Esophagus squamous epithelium (tissue), 5 donors: ENCODE measurements at places on chromosomes 3 and 15.

DNA sequence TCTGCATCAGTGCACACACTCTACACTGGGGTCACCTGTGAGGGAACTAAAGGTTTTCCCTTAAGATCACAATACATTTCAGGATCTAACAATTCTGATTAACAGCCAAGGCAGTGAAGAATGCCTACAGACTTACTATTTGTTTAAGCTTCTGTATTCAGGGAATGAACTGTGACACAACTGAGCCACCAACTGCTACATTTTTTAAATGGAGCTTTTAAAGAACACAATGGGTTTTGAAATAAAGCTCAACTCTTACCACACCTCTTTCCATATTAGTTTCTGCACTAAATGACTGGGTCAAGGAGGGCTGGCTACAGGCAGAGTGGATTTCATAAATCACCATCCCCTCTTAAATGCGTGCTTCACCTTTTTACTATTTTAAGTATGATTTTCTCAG, 100.2 kb downstream of the TMCC1 start:
- H3K4me1 ChIP-seq, result peaks cover 21% of the 10 kb centered on the region
- no peak for DNase-seq
- H3K36me3 ChIP-seq, result no peaks in the 10 kb centered on the region
- H3K4me3 ChIP-seq, result peak overlapping the region; percentile 38

DNA sequence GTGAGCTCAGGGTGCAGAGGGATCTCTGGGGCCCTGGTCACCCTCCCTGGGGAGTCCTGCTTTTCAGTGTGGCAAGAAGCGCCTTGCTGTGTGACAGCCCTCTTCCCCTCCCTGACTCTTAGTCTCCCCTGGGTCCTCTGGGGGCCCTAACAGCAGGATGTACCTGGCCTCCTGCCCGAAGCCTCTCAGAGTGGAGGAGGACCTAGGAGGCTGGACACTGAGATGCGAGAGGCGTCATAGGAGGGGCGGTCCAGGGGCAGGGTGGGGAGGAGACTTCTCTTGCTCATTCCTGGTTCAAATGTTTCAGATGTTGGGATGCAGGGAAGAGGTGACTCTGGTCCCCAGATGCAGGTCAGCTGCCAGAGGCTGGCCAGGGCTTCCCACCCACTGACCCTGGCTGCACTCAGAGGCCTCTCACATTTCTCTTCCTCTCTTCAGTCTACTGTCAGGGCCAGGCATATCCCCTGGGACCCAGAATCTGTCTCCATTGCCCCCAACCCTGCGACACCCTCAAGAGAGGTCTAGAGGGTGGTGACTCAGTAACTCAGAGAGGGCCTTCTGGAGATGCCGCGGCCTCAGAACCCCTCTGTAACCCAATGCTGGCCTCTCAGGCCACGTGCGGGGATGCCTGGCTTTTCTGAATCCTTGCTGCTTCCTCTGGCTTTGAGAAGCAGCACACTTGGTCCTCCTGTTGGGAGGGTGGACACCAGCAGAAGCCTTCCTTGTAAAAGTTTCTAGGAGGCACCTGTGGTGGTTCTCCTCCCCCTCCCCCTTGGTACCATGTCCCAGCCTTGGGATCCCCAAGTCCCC, 25.9 kb downstream of the SNX33 start:
- peaks cover 29% of the 10 kb centered on the region for H3K4me1 ChIP-seq
- H3K27me3 ChIP-seq, result no peaks in the 10 kb centered on the region
- peak overlapping the region; percentile 80 for H3K27ac ChIP-seq
- DNase-seq, result no peak
- H3K4me3 ChIP-seq, result no peak overlapping the region

DNA sequence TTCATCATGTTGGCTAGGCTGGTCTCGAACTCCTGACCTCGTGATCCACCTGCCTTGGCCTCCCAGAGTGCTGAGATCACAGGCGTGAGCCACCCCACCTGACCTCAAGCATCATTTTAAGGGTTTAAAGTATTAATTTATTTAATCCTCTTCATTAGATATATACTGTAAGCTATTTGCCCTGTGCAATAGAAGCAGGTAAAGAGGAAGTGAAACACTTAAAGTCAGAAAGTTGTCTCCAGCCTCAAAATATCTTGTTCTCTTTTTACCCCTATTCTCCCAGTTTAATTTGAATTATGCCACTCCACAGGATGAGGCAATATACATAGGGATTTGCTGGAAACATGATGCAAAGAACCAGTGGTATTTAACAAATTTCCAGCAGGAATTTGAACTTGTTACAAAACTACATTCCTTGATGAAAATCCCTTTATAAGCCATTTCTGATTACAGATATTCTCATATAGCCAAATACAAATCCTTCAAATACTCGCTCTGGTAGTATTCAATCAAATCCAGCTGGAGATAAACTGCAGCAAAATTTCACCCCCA, 2.0 kb downstream of the NDUFB5 start:
- H3K27me3 ChIP-seq, result no peaks in the 10 kb centered on the region
- H3K4me1 ChIP-seq, result peaks cover 23% of the 10 kb centered on the region
- peaks cover under 1% of the 10 kb centered on the region for H3K36me3 ChIP-seq
- H3K27ac ChIP-seq, result no peak overlapping the region

GRCh38 chr3:59573911-59574310, 524.1 kb upstream of the CFAP20DC start:
- peaks cover 7% of the 10 kb centered on the region for H3K27me3 ChIP-seq
- H3K4me1 ChIP-seq, result no peaks in the 10 kb centered on the region
- no peak overlapping the region for H3K27ac ChIP-seq
- H3K36me3 ChIP-seq, result no peaks in the 10 kb centered on the region
- DNase-seq, result no peak
- no peak overlapping the region for H3K4me3 ChIP-seq

DNA sequence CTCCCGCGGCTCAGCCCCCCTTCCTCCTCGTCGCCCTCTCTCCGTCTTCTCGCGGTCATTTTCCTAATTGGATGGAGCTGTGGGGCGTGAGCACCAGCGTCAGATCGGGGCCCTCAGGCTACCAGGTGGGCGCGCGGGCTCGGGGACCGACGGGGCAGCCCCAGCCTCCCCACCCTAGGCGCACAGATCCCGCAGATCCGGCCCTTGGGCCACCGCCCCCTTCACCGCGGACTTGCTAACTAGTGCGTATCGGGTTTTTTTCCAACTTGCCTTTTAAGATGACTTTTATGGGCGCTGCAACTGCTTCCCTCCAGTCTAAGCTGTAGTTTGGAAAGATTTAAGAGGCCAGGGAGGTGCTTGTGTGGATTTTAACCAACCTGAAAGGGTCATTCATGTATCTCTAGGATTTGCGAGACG, 1.3 kb downstream of the ZNF710 start:
- peaks cover 56% of the 10 kb centered on the region for H3K4me1 ChIP-seq
- H3K27ac ChIP-seq, result peak overlapping the region; percentile 89
- no peaks in the 10 kb centered on the region for H3K27me3 ChIP-seq
- H3K4me3 ChIP-seq, result peak overlapping the region; percentile 73

GRCh38 chr15:101657968-101658784, 6.0 kb upstream of the TM2D3 start:
- DNase-seq, result no peak
- H3K4me1 ChIP-seq, result peaks cover 3% of the 10 kb centered on the region
- H3K27me3 ChIP-seq, result no peaks in the 10 kb centered on the region
- H3K36me3 ChIP-seq, result peaks cover 63% of the 10 kb centered on the region
- H3K27ac ChIP-seq, result no peak overlapping the region
- no peak overlapping the region for H3K4me3 ChIP-seq

GRCh38 chr3:106341586-106342162, 472.9 kb upstream of the CBLB start:
- no peaks in the 10 kb centered on the region for H3K4me1 ChIP-seq
- H3K36me3 ChIP-seq, result no peaks in the 10 kb centered on the region
- H3K27me3 ChIP-seq, result no peaks in the 10 kb centered on the region
- no peak overlapping the region for H3K27ac ChIP-seq

DNA sequence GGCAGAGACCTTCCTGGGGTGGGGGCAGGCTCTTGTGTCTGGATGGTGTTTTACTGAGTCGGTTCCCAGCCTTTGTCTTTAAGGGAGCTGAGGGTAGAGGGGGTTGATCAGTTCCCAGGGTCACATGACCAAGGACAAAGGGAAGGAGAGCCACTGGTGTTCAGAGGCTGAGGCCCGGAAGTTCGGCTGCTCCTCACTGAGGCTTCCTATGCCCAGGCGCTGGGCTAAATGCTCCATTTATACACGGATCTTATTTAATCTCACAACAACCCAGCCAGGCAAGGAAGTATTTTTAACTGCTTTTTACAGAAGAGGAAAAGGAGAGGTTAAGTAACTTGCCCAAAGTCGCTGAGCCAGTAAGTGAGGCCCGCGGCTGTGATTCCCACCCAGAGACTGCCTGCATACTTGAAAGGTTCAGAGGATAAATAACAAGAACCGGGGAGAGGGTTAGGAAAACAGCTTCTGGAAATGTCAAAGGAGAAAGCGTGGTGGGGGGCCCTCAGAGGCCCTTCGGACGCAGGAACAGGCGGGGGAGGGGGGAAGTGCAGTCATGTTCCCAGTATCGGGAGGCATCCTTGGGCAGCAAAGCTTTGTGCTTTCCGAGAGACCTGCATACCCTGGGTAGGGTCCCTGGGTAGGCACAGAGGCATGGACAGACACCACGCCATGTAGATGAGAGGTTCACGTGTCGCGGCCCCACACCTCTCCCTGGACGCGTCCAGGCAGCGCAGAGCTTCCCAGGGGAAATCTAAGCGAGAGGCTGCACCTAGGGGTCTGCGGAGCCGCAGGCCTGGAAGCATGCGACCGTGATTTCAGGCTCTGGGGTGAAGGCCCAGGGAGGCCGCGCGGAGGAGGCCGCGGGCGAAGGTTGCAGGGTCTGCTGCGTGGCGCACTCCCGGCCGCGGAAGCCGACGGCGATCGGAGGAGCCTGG, 21.3 kb downstream of the EPHB3 start:
- peaks cover 12% of the 10 kb centered on the region for H3K36me3 ChIP-seq
- H3K4me1 ChIP-seq, result peaks cover 24% of the 10 kb centered on the region
- H3K4me3 ChIP-seq, result peak overlapping the region; percentile 36
- no peaks in the 10 kb centered on the region for H3K27me3 ChIP-seq
- no peak for DNase-seq

DNA sequence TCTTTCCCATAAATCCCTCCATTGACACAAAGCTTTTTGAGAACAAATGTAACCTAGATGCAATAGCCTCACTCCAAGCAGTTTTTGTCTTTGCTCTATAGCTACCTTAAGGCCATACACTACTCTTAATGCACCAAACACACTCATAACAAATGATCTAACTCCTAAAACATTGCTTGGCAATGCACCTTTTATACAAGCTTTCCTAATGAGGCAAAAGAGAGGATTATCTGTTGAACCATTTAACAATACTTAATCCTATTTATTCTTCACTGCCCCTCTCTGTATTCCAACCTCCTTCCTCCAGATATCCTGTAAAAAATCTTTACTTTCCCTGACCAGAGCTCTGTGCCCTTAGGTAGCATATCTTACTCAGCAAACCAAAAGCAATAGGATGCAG, 558.1 kb upstream of the MDFIC2 start:
- H3K27ac ChIP-seq, result no peak overlapping the region
- H3K27me3 ChIP-seq, result no peaks in the 10 kb centered on the region
- H3K4me1 ChIP-seq, result no peaks in the 10 kb centered on the region

DNA sequence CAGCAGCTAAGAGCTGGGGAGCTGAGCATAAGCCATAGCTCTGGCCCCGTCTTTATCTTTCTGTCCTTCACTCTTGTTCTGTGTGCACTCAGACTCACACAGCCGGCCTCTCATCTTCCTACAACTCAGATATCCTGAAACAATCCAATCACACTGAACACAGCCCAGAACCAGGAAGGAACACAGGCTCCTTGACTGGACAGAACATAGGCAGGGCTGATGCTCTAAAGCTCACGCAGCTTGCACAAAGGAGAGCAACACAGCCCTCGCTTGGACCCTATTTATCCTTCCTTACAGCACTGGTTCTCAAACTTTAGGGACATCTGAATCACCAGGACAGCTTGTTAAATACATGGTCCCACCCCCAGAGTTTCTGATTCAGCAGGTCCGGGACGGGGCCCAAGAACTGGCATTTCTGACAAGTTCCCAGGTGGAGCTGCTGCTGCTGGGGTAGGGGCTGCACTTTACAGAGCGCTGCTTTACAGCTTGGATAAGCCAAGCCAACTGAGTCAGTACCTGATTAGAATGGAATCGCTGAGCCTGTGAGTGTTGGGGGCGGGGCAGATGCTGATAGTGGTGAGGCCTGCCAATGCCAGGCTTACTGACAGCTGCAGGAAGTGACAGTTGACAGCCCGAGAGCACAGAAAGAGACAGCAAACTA, 65.1 kb downstream of the MRPL46 start:
- no peak overlapping the region for H3K27ac ChIP-seq
- no peaks in the 10 kb centered on the region for H3K36me3 ChIP-seq
- H3K4me3 ChIP-seq, result no peak overlapping the region
- no peaks in the 10 kb centered on the region for H3K4me1 ChIP-seq
- DNase-seq, result no peak
- no peaks in the 10 kb centered on the region for H3K27me3 ChIP-seq

GRCh38 chr3:53328746-53329145, 18.6 kb downstream of the DCP1A start:
- H3K27ac ChIP-seq, result no peak overlapping the region
- H3K36me3 ChIP-seq, result peaks cover 58% of the 10 kb centered on the region
